Fibroblast of skin of left biceps (primary cell): ENCODE measurements at places on chromosomes 3 and 15.
A peak's percentile ranks its signal among the peaks of the same experiment; 100 is the strongest.

DNA sequence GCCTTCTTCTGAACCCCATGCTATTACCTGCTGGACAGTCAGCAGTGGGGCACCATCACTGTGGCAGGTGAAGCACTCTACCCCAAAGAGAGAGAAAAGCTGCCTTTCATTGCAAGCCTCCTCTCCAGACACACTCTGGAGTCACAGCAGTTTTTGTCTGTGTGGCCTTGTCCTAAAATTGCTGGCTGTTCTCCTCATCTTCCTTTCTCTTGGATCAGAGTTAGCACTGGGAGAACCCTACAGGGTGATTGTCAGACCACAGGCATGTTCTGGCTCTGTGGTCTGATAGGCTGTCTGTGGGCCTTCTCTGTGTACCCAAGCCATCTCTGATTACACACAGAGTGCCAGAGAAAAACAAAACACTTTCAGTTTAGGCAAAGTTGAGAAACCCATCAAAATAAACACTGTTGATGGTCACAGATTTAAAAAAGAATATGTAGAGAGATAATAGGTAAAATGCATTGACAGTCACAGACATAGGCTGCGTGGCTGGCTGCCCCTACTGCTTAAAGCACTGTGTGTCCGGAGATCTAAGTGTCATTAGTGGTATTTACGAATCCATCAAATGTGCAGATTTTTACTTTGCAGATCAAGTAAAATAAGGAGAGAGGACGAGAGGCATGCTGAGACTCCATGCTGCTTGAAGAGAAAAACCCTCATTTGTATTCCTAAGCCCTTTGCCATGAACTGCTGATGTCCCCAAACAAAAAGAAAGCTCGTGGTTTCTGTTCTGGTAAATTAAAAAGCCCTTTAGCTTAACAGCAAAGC is 689.9 kb downstream of the TUSC7 start:
- peak; percentile 14 for DNase-seq

DNA sequence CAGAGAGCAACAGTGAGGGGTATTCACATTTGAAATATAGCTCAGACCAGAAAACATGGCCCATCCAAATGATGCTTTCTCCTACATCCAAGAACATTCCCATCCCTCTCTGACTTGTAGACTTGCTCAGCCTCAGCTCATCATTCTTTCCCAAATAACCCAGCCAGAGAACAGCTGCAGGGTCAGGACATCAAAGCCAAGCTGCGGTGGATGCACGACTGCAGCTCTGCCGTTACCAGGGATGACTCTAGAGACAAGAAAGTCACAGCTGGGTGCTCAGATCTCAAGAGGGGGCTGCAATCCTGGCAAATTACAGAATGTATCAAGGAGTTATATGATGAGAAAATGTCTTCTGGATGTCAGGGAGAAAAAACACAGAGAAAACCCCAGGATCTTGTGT is 944.3 kb downstream of the NTRK3 start:
- DNase-seq, result no peak

GRCh38 chr15:92167451-92167850 is 226.2 kb upstream of the ST8SIA2 start:
- DNase-seq, result no peak

DNA sequence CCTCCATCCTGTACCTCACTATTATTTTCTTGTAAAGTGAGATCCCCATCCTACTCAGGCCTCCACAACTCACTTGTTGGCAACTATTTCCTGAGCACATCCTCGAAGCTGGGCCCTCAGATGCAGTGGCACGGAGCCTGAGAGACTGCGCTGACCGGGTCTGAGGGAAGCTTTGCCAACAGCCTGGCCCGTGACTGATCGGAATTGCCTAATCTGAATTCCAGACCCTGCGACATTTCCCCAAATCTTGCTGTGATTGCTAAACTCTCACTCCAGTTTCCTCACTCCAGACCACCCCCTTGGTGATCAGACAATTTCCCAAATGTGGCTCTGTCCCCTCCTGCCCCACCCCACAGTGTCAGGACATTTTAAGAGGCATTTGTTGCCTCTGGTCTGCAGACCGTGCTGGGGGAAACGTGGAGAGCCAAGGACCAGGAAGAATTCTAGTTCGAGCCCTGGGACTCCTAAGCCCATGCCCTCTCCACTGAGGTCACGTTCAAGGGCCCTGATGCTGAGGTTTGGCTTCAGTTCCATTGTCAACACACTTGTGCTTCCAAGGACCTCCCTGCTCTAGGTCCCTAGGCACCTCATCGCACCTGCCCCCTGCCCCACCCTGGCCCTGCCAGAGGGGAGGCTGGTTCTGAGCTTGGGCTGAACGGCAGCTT is 22.8 kb downstream of the KLHL25 start:
- DNase-seq, result no peak

DNA sequence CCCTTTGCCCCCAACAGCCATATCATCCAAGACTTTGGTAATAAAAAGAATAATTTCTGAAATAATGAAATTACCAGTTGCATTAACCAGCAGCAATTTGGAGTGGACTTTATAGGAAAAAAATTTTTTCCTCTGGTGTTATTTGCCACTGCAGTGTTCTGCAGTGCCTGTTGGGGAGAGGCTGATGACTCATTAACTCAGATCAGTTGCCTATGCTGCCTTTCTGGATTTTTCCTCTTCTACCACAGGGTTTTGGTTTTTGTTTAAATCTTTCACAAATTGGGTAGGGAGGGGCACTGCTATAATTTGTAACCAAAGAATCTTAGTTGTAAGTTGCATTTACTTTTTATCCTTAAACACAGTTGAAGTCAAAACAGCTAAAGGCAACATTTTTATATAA is 22.7 kb downstream of the ATP6V1A start:
- no peak for DNase-seq

- no peak for DNase-seq
Observed at GRCh38 chr15:97989299-97989698, 28.8 kb downstream of the ARRDC4 start.

DNA sequence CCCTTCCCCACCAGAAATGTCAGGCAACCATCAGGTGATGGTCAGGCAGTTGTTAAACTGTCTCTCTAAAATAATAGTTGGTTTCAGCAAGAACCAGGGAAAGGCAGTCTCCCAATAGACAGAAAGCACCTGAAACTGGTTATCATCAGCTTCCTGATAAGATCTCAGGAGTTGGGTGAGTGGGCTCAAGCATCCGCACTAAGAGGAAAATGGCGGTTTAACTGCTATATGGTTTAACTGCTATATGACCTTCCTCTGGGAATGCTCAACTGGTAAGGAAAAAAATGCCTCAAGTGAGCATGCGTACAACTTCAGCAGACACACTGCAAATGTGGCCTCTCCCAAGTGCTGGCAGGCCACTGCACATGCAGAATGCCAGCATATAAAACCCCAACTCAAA is 240.8 kb upstream of the CMC1 start:
- DNase-seq, result no peak

DNA sequence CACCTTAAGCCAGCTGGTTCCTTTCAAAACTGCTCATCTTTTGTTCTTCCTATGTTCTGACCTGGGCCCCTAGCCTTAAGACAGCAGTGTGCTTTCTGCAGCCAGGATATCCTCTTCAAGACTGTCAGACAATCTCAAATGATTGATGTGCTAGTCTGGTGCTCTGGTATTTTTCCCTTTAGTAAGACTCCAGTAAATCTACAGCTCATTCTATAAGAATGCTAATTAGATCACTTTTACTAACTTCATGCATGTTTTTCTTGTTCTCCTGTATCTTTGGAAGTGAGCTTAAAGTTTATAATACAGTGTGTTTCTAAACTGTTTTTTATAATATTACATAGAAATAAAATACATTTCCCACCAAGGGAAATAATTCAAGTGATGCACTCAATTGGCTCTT is 220.9 kb upstream of the NANOGP8 start:
- peak; percentile 81 for DNase-seq

- DNase-seq, result no peak
Observed at GRCh38 chr3:105367406-105368213, 901 bp downstream of the ALCAM start.

- no peak for DNase-seq
Observed at GRCh38 chr3:98977520-98977919, 76.0 kb upstream of the DCBLD2 start.

- no peak for DNase-seq
Observed at GRCh38 chr15:22796079-22796478, 9.6 kb downstream of the NIPA1 start.

DNA sequence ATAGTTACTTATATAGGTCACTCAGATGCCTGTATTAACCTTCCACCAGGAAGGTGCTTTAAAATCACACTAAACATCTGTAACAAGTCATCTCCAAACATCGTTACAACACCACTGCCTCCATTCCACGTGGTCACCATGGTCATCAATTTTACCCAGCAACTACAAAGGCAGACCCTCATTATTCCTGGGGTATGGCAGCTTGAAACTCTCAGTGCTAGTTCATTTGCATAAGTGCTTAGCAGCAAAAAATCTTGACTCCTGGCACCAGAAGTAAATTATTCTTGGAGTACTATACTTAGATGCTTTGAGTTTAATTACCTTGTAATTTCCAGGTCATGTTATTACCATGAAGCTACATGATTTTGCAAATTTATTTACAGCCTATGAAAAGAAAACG is 250.6 kb downstream of the KBTBD8 start:
- DNase-seq, result no peak

GRCh38 chr3:66039590-66039887 is 821 bp upstream of the MAGI1 start:
- DNase-seq, result no peak

GRCh38 chr15:92324101-92324963 is 69.3 kb upstream of the ST8SIA2 start:
- no peak for DNase-seq

GRCh38 chr3:166114448-166114847 is 277.2 kb upstream of the BCHE start:
- DNase-seq, result no peak

DNA sequence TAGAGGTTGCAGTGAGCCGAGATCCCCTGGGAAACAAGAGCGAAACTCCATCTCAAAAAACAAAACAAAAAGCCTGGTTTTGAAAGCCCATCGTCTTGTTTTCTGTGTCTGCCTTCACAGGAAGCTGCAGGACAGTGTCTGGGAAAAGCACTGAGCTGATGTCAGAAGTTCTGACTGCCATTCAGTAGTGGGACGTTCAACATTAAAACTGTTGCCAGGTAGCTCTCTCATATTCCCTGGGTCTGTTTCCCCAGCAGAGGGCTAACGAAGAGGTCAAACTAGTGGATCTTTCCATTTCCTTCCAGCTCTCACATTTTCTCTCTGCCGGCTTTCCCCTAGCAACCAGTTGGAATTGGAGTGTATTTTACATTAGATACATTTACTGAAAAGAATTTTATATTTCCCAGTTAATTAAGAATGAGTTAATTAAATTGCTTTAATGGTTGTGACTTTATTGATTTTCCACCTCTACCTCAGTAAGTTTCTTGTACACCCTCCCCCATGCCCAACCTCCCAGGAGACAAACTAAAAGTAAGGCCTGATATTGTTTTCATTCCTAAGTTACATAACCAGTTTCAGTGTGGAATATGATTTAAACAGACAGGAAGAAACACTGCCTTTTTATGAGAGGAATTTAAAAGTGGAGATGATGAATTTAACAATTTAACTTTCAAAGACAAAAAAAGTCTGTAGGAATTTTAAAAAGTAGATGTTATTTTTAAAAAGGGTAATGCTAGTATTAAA is 29.9 kb downstream of the RCN2 start:
- no peak for DNase-seq

- DNase-seq, result no peak
Observed at GRCh38 chr3:139346771-139347170, 3.0 kb downstream of the MRPS22 start.

GRCh38 chr15:77497942-77498361 is 77.3 kb downstream of the HMG20A start:
- DNase-seq, result no peak

DNA sequence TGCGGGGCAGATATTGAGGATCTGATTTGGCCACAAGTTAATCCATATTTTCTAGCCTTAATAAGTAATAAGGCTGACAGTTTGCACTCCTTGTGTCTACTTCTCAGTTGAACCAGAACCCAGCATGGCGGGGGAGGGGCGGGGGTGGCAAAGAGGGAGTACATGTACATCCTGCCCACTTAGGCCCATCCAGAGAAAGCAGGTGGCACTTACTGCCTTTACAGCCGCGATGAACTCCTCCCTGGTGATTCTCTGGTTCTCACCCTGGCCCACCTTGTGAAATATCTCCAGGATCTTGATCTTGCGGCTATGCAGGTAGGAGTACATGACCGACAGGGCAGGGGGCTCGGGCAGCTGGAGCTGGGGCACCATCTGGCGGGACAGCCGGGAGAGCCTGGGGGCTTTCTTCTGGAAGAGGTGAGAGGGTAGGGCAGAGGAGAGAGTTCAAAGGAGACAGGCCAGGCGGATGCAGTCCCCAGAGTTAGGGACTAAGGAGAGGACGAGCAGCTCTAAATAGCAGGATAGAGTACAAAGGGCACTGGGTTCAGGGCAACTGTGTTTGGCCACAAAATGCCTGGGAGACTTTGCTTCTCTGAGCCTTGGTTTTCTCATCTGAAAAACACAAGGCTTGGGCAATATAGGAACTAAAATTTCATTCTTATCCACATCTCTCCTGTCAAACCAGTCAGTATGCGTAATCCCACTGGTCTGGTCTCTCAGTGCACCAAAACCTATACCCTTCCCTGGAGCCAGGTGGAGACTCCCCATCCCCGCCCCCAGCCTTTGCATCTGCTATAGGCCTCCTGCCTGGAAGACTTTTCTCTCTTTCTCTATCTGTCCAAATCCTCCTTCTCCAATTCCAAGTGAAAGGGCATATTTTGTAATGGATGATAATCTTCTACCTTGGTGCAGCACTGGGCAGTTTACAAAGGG is 10.1 kb downstream of the EFCAB12 start:
- DNase-seq, result no peak

- no peak for DNase-seq
Observed at GRCh38 chr3:109114746-109115145, 3.2 kb downstream of the MORC1 start.

GRCh38 chr3:116905794-116906193 is 196.2 kb downstream of the TUSC7 start:
- DNase-seq, result no peak

GRCh38 chr3:62084558-62084957 is 288.8 kb downstream of the FEZF2 start:
- DNase-seq, result peak; percentile 17

GRCh38 chr3:71225002-71225684 is 358.4 kb downstream of the FOXP1 start:
- no peak for DNase-seq

GRCh38 chr3:111714305-111714704 is 119.2 kb upstream of the ZBED2 start:
- DNase-seq, result no peak

DNA sequence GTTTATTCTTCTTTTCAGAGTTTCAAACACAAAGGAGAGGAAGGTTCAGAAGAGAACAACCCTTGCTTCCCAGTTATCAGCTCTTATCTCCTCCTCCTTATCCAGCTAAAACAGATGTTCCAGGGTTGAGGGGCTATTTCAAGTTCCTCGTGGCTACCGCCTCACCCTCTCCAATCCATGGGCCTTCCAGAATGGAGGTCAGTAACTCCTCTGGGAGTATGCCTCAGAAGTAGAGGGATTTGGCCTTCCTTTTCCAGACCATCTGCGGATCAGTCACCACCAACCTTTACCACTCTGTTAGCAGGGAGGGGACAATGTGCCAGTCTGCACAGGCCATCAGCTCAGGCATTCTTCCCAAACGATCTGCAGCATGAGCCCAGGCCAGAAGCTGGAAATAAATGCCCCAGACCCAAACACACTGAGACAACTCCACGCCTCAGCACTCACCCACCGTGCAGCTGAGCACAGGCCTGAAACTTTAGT is 14.8 kb downstream of the HTR3C start:
- DNase-seq, result no peak
